Breast epithelium (tissue), 4 donors: ENCODE measurements at places on chromosomes 1 and 21. TPM values are rescaled to one million over a fixed set of nuclear protein-coding genes. Genes with fewer than 3 reads are reported as not detected.

- H3K27ac ChIP-seq = no peak overlapping the region
- no peaks in the 10 kb centered on the region for H3K27me3 ChIP-seq
- no peaks in the 10 kb centered on the region for H3K4me1 ChIP-seq
- DNase-seq = no peak
Measured at GRCh38 chr1:89881415-89882058, 60.7 kb downstream of the LRRC8D start.

- H3K4me3 ChIP-seq = peak overlapping the region; percentile 99
- H3K36me3 ChIP-seq = no peaks in the 10 kb centered on the region
- H3K27ac ChIP-seq = no peak overlapping the region
- H3K27me3 ChIP-seq = no peaks in the 10 kb centered on the region
- no peak for DNase-seq
Measured at GRCh38 chr1:23020706-23021405, 1.6 kb downstream of the KDM1A start.

DNA sequence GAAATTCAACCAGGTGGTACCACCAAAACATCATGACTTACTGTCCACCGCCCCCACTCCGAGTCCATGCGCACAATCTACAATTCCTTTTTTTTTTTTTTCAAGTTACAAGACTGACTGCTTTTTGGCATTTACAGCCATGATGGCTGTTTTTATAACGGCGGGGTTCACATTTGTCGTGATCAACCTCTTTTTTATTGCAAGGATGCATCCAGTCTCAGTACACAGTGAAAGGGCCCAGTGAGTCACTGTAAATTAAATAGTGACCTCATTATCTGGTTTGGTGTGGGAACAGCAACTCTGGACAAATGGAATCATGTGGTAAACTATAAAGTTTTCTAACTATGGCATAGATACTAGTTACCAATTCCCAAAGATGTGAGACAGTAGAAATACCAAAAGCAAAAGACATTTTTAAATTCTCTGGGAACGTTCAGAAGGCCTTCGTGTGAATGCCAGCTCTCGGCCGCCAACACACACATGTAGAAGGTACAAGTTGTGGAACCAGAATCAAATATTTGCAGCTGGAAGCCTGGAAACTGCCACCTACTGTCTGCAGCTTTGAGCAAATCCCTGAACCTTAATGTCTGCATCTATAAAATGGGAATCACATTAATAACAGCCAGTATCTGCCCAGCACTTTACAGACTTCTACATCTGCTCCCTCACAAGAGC is 4.9 kb downstream of the GLIS1 start:
- no peaks in the 10 kb centered on the region for H3K4me1 ChIP-seq
- H3K4me3 ChIP-seq = no peak overlapping the region
- H3K27ac ChIP-seq = no peak overlapping the region

GRCh38 chr1:230287674-230288315 is 138.3 kb downstream of the PGBD5 start:
- H3K4me1 ChIP-seq = no peaks in the 10 kb centered on the region
- no peaks in the 10 kb centered on the region for H3K36me3 ChIP-seq
- DNase-seq = no peak
- no peak overlapping the region for H3K27ac ChIP-seq
- H3K4me3 ChIP-seq = no peak overlapping the region

DNA sequence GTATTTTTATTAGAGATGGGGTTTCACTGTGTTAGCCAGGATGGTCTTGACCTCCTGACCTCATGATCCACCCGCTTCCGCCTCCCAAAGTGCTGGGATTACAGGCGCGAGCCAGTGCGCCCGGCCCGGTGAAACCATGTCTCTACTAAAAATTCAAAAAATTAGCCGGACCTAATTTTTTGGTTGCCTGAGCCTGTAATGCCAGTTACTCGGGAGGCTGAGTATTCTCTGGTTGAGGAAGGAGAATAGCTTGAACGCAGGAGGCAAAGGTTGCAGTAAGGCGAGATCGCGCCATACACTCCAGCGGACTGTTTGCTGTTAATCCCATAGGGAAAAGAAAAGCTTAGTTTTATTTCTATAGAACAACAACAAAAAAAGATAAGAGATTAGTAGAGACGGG is 29.9 kb upstream of the HJV start:
- DNase-seq = no peak
- peak overlapping the region; percentile 88 for H3K27ac ChIP-seq
- peak overlapping the region; percentile 50 for H3K4me3 ChIP-seq
- no peaks in the 10 kb centered on the region for H3K36me3 ChIP-seq

GRCh38 chr1:166153525-166154314 is 13.1 kb downstream of the FAM78B start:
- DNase-seq = no peak
- no peak overlapping the region for H3K4me3 ChIP-seq
- no peaks in the 10 kb centered on the region for H3K27me3 ChIP-seq
- H3K4me1 ChIP-seq = no peaks in the 10 kb centered on the region
- H3K36me3 ChIP-seq = no peaks in the 10 kb centered on the region

- H3K36me3 ChIP-seq = no peaks in the 10 kb centered on the region
- H3K27me3 ChIP-seq = peaks cover 25% of the 10 kb centered on the region
- no peak overlapping the region for H3K27ac ChIP-seq
Measured at GRCh38 chr1:5579966-5580365, 412.3 kb downstream of the NPHP4 start.

DNA sequence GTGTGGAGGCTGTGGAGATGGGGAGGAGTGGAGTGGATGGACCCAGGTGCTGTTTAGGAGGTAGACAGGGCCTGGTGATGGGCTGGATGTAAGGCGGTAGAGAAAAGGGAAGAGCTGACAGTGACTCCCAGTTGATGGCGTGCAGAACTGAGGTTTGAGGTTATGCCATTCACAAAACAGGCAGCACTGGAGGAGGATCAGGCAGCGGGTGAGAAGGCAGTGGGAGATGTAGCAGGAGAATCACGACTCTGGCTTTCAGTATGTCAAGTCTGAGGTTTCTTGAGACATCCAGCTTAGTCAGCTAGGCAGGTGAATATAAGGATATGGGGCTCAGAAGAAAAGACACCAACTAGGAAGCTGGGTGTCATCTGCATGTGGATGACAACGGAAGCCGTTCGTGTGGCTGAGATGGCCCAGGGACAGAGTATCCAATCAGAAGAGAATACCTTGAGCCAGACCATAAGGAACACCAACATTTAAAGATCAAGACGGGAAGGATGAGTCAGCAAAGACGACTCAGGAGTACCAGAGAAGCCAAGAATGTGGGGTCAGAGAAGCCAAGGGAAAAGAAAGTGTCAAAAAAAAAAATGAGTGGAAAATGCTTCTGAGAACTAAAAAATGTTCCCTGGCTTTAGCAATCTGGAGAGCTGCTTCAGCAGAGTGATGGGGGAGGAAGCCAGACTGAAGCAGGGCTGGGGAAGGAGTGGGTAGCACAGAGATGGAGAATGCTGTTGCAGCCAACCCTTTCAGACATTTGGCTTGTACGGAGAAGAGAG is 15.2 kb downstream of the LRRN2 start:
- no peak overlapping the region for H3K27ac ChIP-seq
- no peak overlapping the region for H3K4me3 ChIP-seq
- H3K4me1 ChIP-seq = no peaks in the 10 kb centered on the region
- DNase-seq = no peak
- H3K36me3 ChIP-seq = no peaks in the 10 kb centered on the region

DNA sequence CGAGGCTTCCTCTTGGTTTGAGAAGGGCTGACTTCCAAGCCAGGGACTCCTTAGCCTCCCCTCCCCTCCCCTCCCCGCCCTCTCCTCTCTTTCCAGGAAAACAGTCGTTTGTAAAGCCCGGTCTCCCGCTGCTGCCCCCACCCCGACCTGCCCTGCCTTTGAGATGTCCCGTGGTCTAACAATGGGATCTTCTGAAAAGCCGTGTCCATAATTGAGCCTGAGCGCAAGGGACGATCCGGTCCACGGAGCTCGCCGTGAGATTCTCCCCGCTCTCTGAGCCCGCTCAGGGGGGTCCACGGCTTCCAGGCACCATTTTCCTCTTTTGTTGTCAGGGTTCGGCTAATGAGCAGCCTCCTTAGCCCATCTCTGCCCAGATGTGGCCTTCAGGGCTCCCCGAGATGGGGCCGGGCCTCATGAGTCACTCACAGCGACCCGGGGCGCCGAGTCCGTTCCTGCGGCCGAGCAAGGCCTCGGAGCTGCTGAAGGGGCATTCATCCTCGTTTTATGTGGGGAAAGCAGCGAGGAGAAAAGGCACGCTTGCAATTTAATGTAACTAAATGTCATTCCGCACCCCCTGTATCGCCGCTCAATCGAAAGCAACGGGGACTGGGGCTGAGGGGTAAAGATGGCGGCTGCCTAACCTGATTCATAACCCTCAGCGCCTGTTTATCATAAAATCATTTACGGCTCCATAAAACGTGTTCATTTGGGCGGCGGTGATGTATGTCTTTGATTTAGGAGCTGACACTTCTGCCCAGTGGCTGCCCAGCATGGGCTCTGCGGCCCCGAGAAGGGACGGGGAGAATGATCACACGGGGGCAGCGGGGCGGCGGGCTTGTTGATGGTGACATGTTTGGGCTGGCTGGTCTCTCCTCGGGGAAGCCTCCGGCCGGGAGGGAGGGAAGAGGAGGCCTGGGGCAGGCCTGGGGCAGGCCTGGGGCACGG is 232.6 kb upstream of the C1orf174 start:
- H3K4me3 ChIP-seq = no peak overlapping the region
- no peaks in the 10 kb centered on the region for H3K36me3 ChIP-seq
- H3K27ac ChIP-seq = no peak overlapping the region
- no peak for DNase-seq
- no peaks in the 10 kb centered on the region for H3K4me1 ChIP-seq

DNA sequence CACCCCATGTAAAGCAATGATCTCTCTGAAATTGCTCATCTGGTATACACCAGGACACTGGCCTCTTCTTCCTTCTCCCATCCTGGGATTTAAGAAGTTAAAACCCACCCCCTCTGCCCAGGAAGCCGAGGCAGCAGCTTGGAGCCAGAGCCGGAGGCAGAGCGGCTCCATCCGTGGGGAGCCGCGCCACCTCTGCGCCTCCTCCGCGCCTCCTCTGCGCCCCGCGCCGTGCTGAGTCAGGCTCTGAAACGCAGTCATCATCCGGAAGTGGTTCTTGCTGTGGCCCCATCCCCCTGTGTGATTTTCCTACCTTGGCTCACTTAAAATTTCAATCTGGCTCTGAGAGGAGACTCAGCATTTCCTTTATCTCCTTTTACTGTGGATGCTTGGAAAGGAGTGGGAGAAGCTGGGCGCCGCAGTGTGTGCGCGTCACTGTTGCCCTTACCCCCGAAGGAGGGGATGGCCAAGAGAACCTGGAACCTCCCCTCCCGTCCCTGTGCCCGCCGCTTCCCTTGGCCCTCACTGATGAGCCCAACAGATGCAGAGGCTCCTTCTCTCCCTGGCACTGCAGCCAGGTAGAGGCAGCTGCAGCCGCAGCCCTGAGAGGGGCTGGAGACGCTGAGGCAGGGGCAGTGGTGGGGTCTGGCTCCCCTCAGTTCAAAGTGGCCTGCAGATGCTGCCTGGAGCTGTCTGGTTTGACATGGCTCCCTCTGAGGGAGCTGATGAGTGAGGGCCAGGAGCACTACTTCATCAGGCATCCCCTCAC is 15.3 kb upstream of the NPHP4 start:
- DNase-seq = no peak
- H3K27me3 ChIP-seq = no peaks in the 10 kb centered on the region
- no peaks in the 10 kb centered on the region for H3K4me1 ChIP-seq
- H3K36me3 ChIP-seq = no peaks in the 10 kb centered on the region
- H3K4me3 ChIP-seq = no peak overlapping the region

- H3K27ac ChIP-seq = no peak overlapping the region
- H3K4me1 ChIP-seq = no peaks in the 10 kb centered on the region
- H3K36me3 ChIP-seq = no peaks in the 10 kb centered on the region
- no peak for DNase-seq
- no peaks in the 10 kb centered on the region for H3K27me3 ChIP-seq
- H3K4me3 ChIP-seq = no peak overlapping the region
Measured at GRCh38 chr1:201084295-201084694, 27.9 kb downstream of the CACNA1S start.

- H3K36me3 ChIP-seq = no peaks in the 10 kb centered on the region
- H3K27ac ChIP-seq = peak overlapping the region; percentile 45
- no peak overlapping the region for H3K4me3 ChIP-seq
Measured at GRCh38 chr1:8822373-8823294, 5.2 kb upstream of the RERE start.

DNA sequence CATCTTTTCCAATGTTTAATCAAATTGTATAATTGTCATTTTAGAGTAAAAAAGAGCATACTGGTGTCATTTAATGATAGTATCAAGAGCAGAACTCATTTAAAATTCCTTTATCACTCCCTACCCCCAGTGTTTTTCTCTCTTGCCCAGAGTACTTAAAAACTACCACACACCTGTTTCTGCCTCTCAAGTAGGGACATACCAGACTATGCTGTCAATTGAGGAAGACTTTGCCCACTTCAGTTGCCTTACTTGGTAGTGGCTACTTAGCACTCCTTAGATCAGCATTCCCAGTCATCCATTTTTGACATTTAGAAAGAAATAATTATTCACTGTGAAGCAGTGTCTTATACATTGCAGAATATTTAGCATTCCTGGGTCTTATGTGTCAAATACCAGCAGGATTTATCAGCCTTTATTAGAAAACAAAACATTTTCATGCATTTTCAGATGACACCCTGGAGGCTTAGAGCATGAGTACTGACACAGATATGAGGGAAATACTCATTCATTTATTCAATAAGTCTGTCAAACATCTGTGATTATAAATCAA is 127.5 kb upstream of the RGS1 start:
- H3K4me3 ChIP-seq = no peak overlapping the region
- H3K27me3 ChIP-seq = no peaks in the 10 kb centered on the region
- H3K36me3 ChIP-seq = no peaks in the 10 kb centered on the region
- H3K27ac ChIP-seq = no peak overlapping the region
- no peak for DNase-seq

DNA sequence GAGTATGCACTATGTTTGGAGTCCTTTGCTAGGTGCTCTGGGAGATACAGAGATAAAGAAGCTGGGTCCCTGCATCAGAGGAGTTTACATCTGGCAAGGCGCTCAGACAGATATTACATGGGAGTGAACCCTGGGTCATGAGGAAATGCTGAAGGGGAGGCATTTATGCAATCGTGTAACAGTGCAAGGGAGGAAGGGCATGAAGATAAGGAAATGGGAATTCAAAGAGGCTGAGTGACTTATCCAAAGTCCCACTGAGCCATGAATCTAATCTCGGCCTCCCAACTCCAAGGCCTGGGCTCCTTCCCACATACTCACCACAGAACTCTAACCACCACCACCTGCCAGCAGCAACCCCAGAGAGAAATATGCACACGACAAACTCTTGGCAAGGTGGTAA is 51.6 kb downstream of the FAM163A start:
- H3K4me1 ChIP-seq = no peaks in the 10 kb centered on the region
- no peak overlapping the region for H3K27ac ChIP-seq
- no peaks in the 10 kb centered on the region for H3K36me3 ChIP-seq
- H3K4me3 ChIP-seq = no peak overlapping the region
- H3K27me3 ChIP-seq = no peaks in the 10 kb centered on the region
- DNase-seq = no peak

UBE2U gene
- total RNA-seq = not detected

PLA2G2A gene
- 342 TPM for total RNA-seq

CSMD2 gene
- 0.44 TPM for total RNA-seq

KRTAP19-7 gene
- not detected for total RNA-seq

LMOD1 gene
- 87.2 TPM for total RNA-seq

PLOD1 gene
- 86.1 TPM for total RNA-seq

DIRAS3 gene
- 12.9 TPM for total RNA-seq
